ENCODE measurements at places on chromosomes 4 and X.
A peak's percentile ranks its signal among the peaks of the same experiment; 100 is the strongest.

DNA sequence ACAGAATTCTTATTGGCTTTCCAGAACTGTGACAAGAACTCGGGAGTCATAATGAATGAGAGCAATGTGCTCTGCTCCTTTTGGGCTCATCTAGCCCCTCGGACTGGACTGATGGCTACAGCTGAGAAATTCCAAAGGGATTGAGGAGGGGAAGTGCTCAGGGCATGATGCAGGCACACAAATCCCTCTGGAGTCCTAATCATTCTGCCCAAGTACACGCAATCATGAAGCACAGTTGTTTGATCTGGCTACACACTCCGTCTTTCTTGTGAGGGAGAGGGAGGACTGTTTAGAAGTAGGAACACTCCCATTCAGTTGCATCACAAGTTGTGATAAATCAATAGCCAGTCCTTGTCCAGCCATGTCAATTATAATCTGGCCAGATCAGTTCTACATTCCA lies 237.5 kb downstream of the COL25A1 start:
- no peak for DNase-seq

DNA sequence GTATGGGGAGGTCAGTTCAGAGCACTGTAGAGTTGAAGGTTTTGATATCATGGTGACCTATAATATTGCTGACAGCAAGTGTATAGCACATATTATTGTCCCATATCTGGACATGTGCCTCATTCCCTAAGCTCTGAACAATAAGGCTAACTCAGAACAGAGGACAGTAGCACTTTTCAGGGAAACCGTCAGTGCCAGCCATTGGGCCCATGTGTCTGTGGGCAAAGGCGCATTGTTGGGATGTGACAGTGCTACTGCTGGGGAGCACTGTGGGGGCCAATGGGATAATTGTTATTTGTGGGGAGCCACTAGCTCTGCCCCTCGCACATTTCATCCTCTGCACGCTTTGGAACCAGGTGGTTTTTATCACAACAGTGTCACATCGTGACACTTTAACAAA lies 136.2 kb downstream of the ELOVL6 start:
- peak; percentile 86 for DNase-seq

GRCh38 chr4:114998316-114998715 lies 115.1 kb downstream of the NDST4 start:
- no peak for DNase-seq

DNA sequence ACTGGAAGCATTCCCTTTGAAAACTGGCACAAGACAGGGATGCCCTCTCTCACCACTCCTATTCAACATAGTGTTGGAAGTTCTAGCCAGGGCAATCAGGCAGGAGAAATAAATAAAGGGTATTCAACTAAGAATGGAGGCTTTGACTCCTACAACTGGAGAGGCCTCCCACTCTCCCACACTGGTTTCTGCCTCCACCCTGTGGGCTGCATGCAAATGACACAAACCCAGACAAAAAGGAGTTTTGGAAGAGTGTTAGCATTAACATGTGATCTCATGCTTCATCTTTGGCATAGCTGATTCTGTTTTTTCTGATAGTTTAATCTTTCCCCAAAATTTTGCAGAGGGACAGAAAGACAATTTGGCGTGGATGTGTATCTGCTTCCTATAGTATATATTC lies 80.8 kb upstream of the IQCM start:
- DNase-seq, result no peak

DNA sequence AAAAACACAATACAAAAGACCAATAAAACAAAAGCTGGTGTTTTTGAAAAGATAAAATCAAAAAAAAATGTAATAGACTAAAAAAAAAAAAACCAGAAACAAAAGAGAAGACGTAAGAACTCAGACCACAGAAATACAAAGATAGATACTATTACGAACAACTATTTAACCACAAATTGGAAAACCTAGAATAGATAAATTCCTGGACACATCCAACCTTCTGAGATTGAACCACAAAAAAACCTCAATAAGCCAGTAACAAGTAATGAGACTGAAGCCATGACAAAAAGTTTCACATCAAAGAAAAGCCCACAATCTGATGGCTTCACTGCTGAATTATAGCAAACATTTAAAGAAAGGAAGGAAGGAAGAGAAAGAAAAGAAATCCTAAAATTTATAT lies 16.2 kb downstream of the RCHY1 start:
- no peak for DNase-seq

DNA sequence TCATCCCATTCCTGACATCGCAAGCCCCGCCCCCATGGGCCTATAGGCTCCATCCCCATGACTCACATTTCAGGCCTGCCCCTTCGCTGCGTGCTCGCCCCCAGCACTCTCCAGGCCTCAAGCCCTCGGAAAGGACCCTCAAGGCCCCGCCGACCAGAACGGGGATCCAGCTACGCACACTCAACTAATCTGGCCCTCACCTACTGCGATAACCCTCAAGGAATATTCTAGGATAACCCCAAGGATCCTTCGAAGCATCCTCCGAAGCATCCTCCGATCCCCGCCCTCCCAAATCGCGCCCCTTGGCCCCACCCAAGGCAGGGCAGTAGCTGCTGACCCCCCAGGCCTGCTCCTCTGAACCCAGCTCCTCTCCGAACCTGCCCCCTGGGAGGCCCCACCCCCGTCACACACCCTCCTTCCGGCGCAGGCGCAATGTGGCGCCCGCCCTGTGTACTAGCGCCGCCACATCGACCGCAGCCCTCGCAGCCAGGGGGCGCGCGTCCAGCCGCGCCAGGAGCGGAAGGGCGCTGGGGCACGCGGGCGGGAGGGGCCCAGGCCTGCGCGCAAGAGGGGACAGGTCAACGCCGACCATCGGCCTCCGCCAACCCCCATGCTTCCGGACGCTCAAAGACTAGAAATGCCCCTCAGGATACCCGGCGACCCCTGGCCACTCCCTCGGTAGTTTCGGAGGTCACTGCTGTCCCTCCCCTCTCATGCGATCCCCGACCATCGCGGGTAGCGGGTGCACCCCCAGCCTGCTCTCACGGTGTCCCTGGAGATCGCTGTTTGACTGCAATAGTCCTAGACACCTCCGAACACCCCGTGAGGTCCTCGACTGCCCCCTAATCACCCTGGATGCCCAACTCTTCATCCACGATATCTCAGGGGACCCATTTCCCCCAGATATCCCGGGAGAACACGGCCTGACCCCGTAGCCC lies 6.4 kb upstream of the MAGIX start:
- DNase-seq, result peak; percentile 88

DNA sequence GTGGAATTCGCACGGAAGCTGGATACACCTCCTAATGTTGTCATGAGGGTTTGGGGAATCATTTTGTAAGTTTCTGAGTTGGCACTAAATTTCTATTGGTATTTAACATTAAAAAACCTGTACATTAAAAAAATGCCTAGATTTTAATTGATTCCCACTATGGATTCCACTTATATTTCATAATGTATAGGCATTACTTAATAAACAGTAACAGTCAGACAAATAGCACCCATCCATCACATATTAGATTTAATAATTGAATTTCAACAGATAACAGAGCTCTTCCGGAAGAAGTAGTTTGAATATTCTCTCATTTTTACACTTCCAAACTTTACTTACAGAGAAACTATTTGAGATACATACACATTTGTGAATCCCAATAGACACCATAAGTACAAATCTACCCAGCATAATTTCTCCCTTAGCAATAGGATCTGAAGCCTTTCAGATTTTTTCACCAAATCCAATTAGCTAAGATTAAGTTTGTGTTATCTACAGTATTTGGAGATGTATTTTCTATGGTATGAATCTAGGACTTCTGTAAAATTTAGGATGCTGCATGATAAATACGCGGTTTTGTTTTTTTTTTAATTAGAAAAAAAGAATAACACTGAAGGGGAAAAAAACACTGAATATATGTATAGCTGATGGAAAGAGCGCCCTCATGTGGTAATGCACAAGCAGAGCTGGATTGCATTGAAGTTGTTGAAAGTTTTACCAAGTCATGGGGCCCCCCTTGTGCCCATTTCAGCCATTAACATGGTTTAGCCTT lies 12.2 kb upstream of the ODAM start:
- DNase-seq, result no peak

- no peak for DNase-seq
Measured at GRCh38 chrX:11351375-11352295, 58.4 kb downstream of the AMELX start.

DNA sequence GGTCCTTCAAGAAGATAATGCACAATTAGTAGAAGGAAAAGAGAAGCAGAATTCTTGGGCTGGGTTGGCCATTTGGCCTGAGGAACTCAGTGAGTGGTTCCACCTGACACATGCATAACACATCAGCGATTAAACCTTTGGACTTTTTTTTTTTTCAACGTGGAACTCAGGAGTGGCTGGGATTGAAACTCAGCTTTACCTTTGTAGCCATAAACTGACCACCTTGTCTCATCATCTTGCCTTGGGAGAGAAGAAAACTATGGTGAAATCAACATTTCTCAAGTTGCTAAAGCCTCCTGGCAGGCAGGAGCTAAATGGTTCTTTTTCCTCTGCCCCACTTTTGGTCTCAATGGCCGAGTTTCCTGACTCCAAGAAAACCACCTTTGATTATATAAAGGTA lies 16.3 kb downstream of the PTTG2 start:
- DNase-seq, result no peak

DNA sequence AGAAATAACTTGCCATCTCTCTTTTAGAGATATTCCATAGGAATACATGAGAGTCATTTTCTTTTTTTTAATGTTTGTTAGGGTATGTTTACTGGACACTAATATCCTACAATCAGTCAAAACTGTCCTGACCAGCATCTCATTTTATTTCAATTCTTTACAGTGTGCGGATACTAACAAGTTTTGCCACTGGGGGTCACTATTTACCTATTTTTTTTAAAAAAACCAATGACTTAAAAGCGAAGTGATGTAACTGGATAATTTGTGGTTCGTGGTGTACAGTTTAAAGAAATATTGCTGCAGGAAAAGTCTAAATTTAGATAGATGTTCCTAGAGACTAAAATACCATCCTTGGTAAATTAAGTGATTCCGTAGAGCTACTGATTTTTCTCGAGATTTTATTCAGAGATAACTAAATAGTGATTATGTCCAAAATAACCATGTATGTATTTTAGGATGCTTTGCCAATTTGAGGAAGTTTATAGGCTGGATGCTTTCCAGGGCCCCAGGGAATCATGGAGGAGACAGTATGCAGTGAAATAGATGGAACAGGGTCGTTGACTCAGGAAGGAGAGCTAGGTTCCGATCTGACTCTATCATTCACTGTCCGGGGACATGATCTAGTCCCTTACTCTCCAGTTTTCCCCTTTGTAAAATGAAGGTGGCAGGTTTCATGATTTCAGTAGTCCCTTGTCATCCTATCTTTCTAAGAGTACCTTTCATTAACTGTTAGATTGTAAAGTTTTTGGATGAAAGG lies 34.0 kb upstream of the GNPDA2 start:
- DNase-seq, result no peak

- no peak for DNase-seq
Measured at GRCh38 chr4:189525304-189525703, 415.4 kb upstream of the FRG1 start.

DNA sequence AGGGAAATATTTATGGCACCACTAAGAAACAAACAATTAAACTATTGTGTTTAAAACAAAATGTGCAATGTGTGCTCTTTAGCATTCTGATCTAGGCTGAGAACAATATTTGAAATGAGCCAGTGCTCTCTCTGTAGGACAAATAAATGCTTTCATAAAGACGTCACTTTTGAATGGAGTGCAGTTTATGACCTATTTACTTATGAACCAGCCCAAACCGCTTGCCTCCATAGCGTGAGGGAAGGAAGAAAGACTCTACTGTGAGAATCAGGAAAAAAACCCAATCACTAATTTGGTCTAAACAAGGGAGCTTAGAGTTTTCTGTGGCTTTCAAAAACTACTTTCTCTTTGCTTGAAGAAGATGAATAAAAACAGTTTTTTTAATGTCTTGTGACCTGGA lies 39.4 kb downstream of the SAT1 start:
- DNase-seq, result no peak

DNA sequence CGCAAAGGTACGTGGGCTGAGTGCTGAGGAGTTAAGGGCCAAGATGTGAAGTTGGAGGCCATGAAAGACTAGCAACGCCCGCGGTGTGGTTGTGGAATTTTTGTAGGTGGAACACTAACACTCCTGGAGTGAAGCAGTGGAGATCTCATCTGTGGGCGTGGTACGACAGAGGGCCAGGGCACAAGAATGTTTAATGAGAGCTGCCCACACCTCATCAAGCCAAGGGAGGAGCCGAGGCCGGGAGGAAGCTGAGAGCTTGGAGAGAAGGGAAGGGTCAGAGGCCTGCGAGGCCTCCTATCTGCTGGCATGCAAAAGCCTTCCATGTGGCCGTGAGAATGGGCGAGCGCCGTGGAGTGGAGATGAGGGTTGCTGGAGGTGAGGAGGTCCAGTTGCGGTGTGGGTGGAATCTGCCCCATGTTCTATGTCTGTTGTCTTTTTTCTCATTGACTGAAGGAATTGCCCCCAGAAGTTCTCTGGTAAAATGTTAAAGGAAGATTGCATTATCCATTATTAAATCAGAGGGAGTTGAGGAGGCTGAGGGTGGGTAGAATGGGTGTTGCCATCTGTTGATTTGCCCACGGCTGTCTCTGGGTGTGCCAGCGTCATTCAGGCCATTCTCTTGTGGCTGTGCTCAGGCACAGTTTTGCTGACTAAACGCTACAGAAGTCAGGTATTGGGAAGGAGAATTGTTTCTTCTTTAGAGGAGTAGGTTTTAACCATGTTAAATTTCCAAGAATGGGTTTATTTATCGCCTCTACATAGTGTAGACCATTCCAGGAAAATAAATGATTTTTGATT lies 19.8 kb downstream of the SNX25 start:
- DNase-seq, result no peak

- peak; percentile 15 for DNase-seq
Measured at GRCh38 chrX:20595928-20596575, 329.3 kb upstream of the RPS6KA3 start.

GRCh38 chr4:114727461-114727860 lies 128.9 kb downstream of the UGT8 start:
- DNase-seq, result no peak

GRCh38 chr4:83293305-83294046 lies 8.9 kb upstream of the COQ2 start:
- DNase-seq, result no peak

DNA sequence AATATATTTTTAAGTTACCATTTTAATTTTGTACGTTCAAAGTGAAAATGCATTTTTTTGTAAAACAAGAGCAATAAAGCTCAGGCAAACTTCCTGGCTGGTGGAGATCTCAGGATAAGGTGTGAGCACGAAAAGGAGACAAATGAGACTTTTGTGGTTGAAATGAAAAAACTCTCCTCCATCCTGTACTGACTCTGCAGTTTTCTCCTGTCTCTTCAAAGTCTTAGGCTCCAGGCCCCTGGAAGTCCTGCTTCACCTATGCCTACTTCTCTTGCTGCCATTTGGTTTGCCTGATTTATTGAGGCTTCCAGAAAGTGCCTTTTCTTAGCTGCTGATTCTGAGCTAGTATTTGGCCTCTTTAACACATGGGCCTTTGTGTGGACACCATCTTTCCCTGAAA lies 77.7 kb downstream of the MAML3 start:
- no peak for DNase-seq

GRCh38 chr4:138677748-138678147 lies 337.8 kb upstream of the NOCT start:
- DNase-seq, result no peak

GRCh38 chrX:16517039-16517605 lies 132.8 kb upstream of the S100G start:
- DNase-seq, result no peak

All from head of caudate nucleus (tissue), 42 donors.